ENCODE measurements at places on chromosomes 4 and X.
A peak's percentile ranks its signal among the peaks of the same experiment; 100 is the strongest.

- peak; percentile 28 for DNase-seq
Measured at GRCh38 chr4:113781439-113782040, 20.0 kb upstream of the CAMK2D start.

- no peak for DNase-seq
Measured at GRCh38 chr4:15131551-15131950, 129.3 kb downstream of the CPEB2 start.

DNA sequence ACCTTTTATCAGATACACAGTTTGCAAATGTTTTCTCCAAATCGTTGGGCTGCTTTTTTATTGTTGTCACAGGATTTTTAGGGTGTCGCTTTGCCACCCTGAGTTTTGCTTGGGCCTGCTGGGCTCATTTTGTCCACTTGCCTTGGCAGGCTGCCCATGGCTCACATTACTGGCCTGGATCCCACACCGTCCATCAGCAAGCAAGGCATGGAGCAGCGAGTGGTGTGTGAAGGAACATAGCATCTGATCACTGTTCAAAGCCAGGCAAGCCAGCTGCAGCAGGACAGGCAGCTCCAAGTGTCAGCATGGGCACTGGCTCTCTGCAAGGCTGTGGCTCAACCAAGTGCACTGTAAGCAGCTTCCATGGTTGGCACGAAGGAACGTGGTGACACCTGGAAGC, 261.4 kb upstream of the TECRL start:
- DNase-seq, result no peak

DNA sequence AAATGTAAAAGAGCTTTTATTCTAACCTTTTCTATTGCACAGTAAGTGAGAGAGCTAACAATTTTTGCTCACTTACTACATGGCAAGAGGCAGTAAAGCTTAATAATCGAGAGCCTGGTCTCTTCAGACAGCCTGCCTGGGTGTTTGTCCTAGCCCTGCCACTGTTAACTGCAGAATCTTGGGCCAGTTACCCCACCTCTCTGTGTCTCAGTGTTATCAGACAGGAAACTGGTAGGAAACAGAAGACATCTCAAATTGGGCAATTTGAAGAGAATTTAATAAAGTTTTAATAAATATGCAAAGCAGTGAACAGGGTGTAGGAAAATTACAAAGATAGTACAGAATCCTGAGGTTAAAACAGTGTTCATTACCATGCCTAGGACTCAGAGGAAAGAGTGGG, 13.4 kb downstream of the STAP1 start:
- no peak for DNase-seq

DNA sequence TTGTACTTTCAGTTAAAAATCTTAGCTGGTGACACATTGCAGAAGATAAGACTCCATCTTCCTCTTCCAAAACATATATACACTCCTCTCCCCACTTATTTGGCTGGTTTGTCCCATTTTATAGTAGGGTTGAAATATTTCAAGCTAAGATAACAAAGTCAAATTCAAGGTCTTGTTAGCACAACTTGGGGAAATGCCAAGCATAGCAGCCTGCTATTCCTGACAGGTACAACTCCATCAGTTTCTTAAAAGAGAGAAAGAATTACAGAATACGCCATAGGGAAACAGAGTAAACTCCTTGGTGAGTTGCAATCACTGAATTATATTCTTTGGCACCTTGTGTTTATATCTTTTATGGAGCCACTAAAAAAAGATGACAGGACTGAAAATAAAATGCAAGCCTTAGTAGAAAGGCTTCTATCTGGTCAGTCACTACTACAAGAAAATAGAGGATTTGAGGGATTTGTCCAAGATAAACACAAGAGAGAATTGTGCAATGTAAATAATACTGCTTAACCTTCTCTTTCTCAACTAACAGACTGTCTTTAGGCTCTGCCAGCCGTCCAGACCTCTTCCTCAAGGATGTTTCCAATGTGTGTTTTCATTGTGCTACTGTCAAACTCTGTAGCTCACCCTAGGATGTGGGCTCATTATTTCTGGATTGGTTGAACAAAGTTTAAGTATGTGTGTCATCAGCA, 170.3 kb downstream of the VEGFC start:
- no peak for DNase-seq

DNA sequence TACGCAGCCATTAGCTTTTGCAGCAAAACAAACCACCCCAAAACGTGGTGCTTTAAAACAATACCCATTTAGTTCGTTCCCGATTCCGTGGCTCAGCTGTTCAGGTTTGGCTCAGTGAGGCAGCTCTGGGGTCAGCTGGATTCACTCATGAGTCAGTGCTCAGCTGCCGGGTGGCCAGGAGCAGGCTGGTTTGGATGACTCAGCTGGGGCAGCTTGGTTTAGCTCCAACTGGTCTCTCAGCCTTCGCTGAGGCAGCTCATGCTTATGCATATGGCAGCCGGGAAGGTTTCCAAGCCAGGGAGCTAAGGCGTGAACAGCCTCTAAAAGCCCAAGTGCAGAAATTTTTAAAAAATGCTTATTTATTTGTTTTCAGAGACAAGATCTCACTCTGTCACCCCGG, 13.3 kb upstream of the CD99 start:
- DNase-seq, result no peak

- no peak for DNase-seq
Measured at GRCh38 chrX:70029863-70030262, 19.9 kb downstream of the AWAT2 start.

- no peak for DNase-seq
Measured at GRCh38 chr4:26161030-26161824, 159.6 kb upstream of the RBPJ start.

DNA sequence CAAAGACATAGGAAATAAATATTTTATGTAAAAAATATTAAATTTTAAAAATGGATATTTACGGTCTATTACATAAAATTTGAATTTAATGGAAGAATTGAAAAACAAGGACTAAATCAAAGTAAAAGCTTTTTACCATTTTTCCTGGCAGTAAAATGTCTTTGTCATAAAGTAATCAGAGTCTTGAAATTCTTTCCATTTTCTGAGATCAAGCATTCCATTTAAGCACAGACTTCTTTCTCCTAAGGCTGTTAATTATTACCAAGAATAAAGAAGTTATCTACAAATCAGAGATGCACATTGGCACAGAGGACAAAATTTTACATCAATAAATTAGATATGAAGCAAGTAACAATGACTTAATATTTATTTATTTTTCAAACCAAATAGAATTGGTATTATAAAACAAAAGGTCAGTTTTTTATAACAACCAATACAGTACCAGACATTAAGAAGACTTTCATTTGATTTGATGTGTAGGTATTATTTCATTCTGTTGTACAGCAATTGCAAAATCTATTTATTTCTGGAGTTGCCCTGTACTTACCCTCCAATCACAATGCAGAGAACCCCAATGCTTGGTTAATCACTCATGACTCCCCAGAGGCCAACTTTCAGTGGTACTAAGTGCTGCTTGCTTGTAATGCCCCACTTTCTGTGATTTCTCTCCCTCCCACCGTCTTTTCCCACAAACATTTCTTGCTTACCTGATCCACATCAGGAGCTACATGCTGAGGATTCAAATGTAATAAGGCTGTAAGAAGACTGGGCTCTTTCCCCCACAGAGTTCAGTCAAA, 254.6 kb downstream of the GASK1B start:
- DNase-seq, result no peak

GRCh38 chr4:136893573-136893972, 638.7 kb downstream of the PCDH18 start:
- DNase-seq, result no peak

DNA sequence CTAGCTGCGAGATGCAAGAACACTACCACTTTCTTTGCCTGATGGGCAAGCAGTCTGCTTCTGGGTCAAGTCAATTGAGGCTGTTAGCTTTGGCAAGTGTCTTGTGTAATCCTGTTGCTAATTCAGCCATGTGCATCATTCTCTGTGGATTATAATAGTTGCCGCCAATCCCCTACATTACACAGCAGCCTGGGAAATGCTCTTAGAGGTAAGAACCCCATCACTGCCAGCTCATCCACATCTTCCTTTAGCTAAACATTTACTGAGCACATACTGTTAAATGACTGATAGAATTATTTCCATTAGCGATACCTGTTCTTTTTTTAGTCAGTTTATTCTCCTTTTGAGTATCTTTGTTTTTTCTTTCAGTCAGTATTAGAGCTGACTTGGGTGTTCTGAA, 116.2 kb downstream of the CBR4 start:
- no peak for DNase-seq

DNA sequence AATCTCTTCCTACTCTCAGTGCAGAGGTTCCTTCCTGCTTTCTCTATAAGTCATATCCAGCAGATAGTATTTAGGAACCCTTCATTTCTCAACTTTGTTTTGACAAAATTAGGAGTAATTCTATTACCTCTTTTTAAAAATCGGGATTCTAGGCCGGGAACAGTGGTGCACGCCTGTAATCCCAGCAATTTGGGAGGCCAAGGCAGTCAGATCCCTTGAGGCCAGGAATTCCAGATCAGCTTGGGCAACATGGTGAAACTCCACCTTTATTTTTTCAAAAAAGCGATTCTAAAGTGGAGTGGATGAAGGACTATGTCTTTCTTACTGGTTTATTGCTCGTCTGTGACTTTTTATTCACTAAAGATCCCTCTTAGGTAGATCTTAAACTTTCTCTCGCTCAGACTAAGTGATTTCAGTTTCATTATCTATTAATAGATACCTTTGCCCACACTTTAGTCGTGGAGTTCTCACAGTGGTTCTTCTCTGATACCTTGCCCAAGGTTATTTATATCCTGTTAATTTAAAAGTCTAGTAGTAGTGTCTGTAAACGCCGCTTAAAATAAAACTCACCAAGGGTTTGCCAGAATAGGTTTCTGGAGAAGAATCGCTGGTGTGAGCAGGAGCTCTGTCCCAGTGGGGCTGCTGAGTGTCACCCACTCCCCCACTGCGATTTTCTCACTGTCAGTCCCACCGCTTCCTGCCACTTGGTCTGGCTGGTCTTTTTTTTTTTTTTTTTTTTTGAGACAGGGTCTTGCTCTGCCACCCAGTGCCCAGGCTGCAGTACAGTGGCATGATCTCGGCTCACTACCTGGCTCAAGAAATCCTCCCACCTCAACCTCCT, 27.0 kb upstream of the TMEM131L start:
- DNase-seq, result peak; percentile 61

DNA sequence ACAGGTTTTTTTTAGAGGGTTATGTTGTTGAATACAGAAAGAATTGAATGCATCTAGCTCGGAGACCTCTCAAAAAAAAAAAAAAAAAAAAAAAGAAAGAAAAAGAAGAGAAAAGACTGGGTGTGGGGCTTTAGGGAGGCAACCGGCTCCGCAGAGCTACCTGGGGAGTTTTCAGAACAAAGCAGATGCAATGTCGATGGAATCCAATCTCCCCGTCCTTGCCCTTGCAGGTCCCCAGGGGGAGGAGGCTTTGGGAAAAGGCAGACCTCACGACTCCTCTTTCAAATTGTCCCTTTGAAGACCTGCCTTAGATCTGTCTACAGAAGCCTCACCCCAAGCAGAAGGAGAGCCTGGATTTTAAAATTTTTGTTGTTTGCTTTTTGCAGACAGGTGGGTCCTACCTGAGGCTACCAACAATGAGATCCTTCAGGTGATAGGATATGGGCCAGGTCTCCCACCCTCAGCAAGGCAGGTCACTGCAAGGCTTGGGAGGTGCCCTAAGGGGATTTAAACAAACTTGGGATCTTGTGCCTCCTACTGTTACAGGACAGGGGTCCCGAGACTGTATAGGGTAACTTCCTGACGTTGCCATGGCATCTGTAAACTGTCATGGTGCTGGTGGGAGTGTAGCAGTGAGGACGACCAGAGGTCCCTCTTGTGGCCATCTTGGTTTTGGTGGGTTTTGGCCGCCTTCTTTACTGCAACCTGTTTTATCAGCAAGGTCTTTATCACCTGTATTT, 75.2 kb upstream of the PRKX start:
- no peak for DNase-seq

GRCh38 chr4:13441506-13441905, 42.6 kb downstream of the RAB28 start:
- no peak for DNase-seq

GRCh38 chrX:84240848-84241565, 53.0 kb upstream of the RPS6KA6 start:
- no peak for DNase-seq

DNA sequence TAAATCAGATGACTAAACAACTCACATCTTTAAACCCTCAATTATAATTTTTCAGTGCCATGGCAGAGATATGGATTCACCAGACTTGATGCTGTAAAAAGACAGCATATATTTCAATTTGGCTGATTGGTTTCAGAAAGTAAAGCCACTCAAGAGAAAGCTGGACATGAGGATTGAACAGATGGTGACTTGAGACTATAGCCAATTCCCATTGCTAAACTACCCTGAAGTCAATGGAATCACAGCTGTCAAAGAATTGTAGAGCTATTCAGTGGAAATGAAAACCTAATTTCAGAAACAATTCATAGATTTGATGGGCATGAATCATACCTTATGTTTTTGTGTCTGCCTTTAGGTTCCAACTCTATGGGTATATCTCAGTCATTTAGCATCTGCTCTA, 510.6 kb upstream of the BOD1L1 start:
- DNase-seq, result no peak

GRCh38 chr4:152296386-152296785, 239.5 kb downstream of the FBXW7 start:
- no peak for DNase-seq

DNA sequence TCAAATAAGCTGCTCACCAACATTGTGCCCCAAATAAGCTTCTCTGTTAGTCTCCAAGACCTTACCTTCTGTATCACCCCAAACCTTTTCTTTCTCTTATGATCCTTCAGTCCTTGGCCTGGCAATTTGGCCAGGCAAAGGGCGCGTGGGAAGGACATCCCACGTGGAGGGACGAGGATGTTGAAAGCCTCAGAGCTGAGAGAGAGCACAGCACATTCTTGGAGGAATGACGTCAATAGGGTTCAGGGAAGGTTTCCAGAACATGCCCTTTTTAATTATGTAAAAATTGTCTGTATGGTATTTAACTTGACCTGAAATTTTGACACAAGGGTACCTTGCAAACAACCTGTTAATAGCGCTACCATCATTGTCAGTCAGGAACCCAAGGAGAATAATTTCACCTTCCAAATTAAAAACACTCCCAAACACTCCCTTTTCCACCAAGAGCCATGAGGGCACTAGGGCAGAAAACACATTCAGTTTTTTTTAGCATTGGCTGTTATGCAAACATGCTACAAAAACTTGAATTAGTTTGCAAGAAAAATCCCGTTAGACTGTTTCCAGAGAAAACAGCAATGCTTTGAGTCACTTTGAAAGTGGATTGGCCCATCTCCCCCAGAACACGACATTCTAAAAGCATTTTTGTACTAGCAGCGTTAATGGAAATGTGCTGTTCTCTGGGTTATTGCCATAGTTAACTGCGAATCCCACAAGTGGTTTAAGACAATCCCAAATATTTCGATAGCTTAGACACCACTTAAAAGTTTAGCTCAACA, 183.2 kb upstream of the PUDP start:
- no peak for DNase-seq

- no peak for DNase-seq
Measured at GRCh38 chr4:7766661-7767345, 172.9 kb downstream of the AFAP1 start.

- DNase-seq, result peak; percentile 38
Measured at GRCh38 chr4:10584042-10584441, 100.5 kb downstream of the CLNK start.

DNA sequence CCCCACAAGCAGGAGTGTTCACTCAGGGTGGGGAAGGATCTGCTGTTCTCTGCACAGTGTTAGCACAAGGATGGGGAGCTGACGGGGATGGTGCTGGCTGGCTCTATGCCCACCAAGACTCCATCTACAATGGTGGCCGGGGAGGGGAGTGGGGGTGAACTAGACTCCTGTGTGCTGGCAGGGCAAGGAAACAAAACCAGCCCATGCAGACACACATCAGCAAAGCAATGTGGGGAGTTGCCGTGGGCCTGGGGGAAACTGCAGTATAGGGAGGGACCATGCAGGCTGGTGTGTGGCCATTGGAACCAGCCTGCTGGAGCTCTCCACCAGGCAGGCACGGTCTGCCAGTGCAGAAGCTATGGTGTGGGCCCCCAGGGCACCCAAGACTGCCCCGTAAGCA, 195.1 kb downstream of the PWWP3B start:
- DNase-seq, result no peak

All from GM10248 (cell line).